Endothelial cell (in vitro differentiated cells): ENCODE measurements at places on chromosomes 3 and 15. TPM values are rescaled to one million over a fixed set of nuclear protein-coding genes. Genes with fewer than 3 reads are reported as not detected.

- no peaks in the 10 kb centered on the region for H3K36me3 ChIP-seq
- H3K27ac ChIP-seq, result no peak overlapping the region
- H3K4me3 ChIP-seq, result no peak overlapping the region
- H3K27me3 ChIP-seq, result peaks cover 4% of the 10 kb centered on the region
- H3K4me1 ChIP-seq, result no peaks in the 10 kb centered on the region
Observed at GRCh38 chr15:80264031-80264430, 12.0 kb upstream of the CTXND1 start.

- no peak overlapping the region for H3K4me3 ChIP-seq
- no peaks in the 10 kb centered on the region for H3K36me3 ChIP-seq
- peaks cover 1% of the 10 kb centered on the region for H3K27me3 ChIP-seq
- H3K27ac ChIP-seq, result no peak overlapping the region
- no peak for DNase-seq
Observed at GRCh38 chr3:162602619-162603018, 1106.0 kb downstream of the OTOL1 start.

DNA sequence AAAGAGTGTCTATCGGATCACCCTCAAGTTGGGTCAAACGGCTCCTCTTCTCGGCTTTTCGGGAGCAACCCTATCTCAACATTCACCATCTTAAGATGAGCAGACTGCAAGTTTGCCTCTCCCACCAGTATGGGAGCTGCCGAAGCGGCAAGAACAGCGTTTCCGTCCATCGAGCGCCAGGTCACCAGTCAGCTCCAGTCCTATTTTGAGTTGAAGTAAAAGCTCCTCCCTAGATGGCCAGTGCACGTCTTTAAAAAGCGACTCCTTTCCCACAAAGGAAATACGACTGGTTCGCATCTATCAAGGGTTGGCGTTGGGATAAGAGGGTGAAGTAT lies 369 bp upstream of the U2SURP start:
- peaks cover 6% of the 10 kb centered on the region for H3K36me3 ChIP-seq
- H3K27me3 ChIP-seq, result peaks cover 7% of the 10 kb centered on the region
- DNase-seq, result no peak
- H3K27ac ChIP-seq, result peak overlapping the region; percentile 99
- peak overlapping the region; percentile 99 for H3K4me3 ChIP-seq
- peaks cover 22% of the 10 kb centered on the region for H3K4me1 ChIP-seq

- H3K27me3 ChIP-seq, result no peaks in the 10 kb centered on the region
- no peaks in the 10 kb centered on the region for H3K4me1 ChIP-seq
- no peak overlapping the region for H3K27ac ChIP-seq
- no peaks in the 10 kb centered on the region for H3K36me3 ChIP-seq
- DNase-seq, result no peak
- no peak overlapping the region for H3K4me3 ChIP-seq
Observed at GRCh38 chr3:157301755-157302154, 134.9 kb upstream of the PTX3 start.

GRCh38 chr3:160676547-160677303 lies at the start of gene ARL14:
Gene ARL14, plus strand, starts transcription at chr3:160677160. Its CDS starts 187 bp downstream, at chr3:160677347.
- no peak within 1 kb of the TSS for H3K27ac ChIP-seq
- H3K36me3 ChIP-seq, result no peaks in the 10 kb centered on the region
- H3K4me3 ChIP-seq, result no peak within 1 kb of the TSS
- H3K27me3 ChIP-seq, result no peaks in the 10 kb centered on the region

- no peaks in the 10 kb centered on the region for H3K4me1 ChIP-seq
- no peak overlapping the region for H3K4me3 ChIP-seq
- peaks cover 3% of the 10 kb centered on the region for H3K27me3 ChIP-seq
- peaks cover 6% of the 10 kb centered on the region for H3K36me3 ChIP-seq
Observed at GRCh38 chr3:71478568-71478967, 105.0 kb downstream of the FOXP1 start.

ARNT2 gene
- 0.87 TPM for total RNA-seq

DNA sequence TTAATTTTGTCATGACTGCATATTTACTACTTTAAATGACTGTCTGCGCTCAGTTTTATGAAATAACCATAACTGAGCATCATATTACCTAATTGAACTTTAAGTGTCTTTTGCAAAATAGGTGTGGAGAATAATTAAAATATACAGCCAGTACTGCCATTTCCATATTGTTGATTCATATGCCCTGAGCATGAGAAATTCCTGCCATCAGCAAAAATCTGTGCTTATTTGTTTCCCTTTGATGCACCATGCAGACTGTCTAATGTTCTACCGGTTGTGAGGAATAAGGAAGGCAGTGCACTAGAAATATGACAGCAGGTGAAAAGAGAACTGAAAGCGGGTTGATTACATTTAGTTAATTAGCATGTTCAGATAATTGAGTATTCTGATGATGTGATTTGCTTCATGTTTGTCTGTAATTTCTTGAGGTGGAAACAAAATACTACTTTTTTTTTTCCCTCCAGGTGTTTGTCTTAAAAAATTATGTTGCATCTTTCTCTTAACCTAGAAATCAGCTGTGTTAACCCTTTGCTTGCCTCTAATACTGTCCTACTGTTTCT lies 229.4 kb upstream of the AZI2 start:
- H3K4me3 ChIP-seq, result no peak overlapping the region
- H3K36me3 ChIP-seq, result no peaks in the 10 kb centered on the region
- peaks cover 9% of the 10 kb centered on the region for H3K4me1 ChIP-seq
- H3K27ac ChIP-seq, result no peak overlapping the region
- DNase-seq, result no peak

GRCh38 chr3:73592154-73593144 lies 32.3 kb downstream of the PDZRN3 start:
- no peaks in the 10 kb centered on the region for H3K36me3 ChIP-seq
- no peak for DNase-seq
- no peak overlapping the region for H3K4me3 ChIP-seq

GRCh38 chr15:52080031-52080430 lies 32.5 kb downstream of the BCL2L10 start:
- H3K27me3 ChIP-seq, result peaks cover 3% of the 10 kb centered on the region
- peaks cover 3% of the 10 kb centered on the region for H3K4me1 ChIP-seq
- DNase-seq, result no peak
- H3K4me3 ChIP-seq, result no peak overlapping the region
- H3K36me3 ChIP-seq, result no peaks in the 10 kb centered on the region

SEMA5B gene
- total RNA-seq, result 1.1 TPM

GRCh38 chr3:52202384-52203077 lies 4.6 kb downstream of the ALAS1 start:
- H3K27me3 ChIP-seq, result peaks cover 3% of the 10 kb centered on the region
- no peak overlapping the region for H3K4me3 ChIP-seq
- H3K36me3 ChIP-seq, result peaks cover 46% of the 10 kb centered on the region
- peaks cover 15% of the 10 kb centered on the region for H3K4me1 ChIP-seq
- no peak for DNase-seq

GRCh38 chr3:52182196-52182595 lies 15.8 kb upstream of the ALAS1 start:
- H3K36me3 ChIP-seq, result peaks cover 4% of the 10 kb centered on the region
- DNase-seq, result no peak
- no peak overlapping the region for H3K4me3 ChIP-seq
- H3K27me3 ChIP-seq, result peaks cover 2% of the 10 kb centered on the region
- H3K27ac ChIP-seq, result peak overlapping the region; percentile 14

LARP6 gene
- total RNA-seq, result 4.5 TPM

NEK11 gene
- 9.6 TPM for total RNA-seq

DNA sequence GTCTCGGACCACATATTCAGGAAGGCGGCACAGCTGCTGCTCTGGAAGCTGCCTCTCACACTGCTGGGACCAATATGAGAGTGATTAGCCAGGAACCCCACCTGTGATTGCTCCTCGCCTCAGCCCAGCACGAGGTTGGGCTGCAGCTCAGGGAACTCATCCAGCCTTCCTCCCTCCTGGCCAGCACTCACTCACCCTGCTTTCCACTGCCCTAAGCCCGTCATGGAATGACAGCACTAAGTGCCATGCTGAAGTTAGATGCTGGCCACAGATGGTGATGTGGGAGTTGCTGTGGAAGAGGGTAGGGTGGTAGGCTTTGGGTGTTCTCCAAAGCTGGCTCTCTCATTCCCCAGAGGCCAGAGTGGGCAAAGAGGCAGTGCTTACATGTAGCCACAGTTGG lies 7.3 kb downstream of the MST1R start:
- no peak for DNase-seq
- H3K27ac ChIP-seq, result no peak overlapping the region
- no peak overlapping the region for H3K4me3 ChIP-seq

DNA sequence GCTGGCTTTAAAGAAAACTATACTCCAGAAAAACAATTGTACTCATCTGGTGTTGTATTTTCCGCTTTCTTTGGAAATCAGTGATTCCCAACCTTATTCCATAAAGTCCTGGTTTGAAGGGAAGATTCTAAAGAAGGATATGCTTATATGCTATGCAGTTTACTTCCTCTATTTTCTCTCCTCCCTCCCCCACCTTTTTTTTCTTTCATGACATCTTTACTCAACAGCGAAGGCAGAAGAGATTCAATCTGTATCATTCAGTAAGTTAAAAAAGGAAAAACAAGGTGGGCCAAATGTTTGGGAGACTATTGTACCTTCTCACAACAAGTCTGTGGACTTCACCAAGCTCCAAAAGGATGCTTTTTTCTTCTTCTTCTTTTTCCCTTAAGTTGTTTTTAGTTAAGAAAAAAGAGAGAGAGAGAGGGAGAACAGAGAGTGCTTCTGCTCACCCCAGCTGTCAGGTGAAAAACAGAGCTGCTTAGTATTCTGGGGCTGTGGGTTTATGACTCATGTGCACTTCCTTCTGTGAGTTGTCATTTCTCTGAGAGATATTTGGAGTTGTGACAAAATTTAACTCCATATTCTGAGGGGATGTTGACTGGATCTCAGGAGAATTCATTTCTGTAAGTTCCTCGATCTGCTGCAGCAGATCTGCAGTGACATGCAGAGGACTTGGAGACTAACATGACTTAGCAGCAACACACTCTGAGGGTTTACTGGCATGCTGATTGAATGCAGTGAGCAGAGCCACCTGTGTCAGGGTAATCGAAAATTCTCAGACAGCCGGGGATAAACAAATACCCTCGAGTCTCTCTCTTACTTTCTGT lies 70.7 kb downstream of the SSR3 start:
- no peak overlapping the region for H3K27ac ChIP-seq
- no peaks in the 10 kb centered on the region for H3K27me3 ChIP-seq
- H3K4me3 ChIP-seq, result no peak overlapping the region
- H3K36me3 ChIP-seq, result no peaks in the 10 kb centered on the region
- no peaks in the 10 kb centered on the region for H3K4me1 ChIP-seq

ADAMTSL3 gene
- 0.64 TPM for total RNA-seq

CCDC174 gene
- 22.9 TPM for total RNA-seq

GRCh38 chr3:171056528-171056927 lies 30.0 kb upstream of the SLC2A2 start:
- DNase-seq, result no peak
- H3K27ac ChIP-seq, result no peak overlapping the region
- H3K4me1 ChIP-seq, result no peaks in the 10 kb centered on the region
- H3K27me3 ChIP-seq, result peaks cover 2% of the 10 kb centered on the region
- H3K4me3 ChIP-seq, result no peak overlapping the region

DNA sequence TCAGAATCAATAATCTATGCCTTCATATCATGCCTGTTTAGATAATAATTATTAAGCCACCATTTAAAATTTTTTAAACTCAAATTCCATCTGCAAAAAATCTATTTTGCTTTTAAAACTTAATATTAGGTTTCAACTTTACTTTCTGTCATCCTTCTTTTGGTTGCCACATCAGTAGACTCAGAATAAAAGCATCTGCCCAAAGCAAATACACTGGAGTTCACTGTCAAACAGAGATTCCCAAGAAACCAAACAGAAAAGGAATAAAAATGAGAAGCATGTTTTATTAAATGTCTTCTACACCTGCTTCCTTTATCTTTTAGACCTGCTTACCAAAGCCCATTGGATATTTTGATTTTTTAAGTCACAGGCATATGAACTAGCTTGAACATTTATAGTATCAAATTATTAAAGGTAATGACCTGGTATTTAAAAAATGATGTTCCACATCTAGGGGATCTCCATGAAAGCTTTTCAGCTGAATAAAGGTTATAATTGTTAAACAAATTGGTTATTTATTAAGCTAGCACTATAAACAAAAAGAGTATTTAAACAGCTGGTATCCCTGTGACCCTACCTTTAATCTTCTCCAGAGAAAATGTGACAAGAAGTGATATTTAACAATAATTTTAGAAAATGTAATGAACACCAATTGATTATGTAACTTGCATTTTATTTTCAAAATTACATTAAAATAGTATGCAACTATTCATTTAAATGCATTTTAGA lies 62.5 kb downstream of the ALCAM start:
- DNase-seq, result no peak
- no peak overlapping the region for H3K4me3 ChIP-seq
- peaks cover 5% of the 10 kb centered on the region for H3K4me1 ChIP-seq
- no peaks in the 10 kb centered on the region for H3K36me3 ChIP-seq
- no peaks in the 10 kb centered on the region for H3K27me3 ChIP-seq
- H3K27ac ChIP-seq, result no peak overlapping the region

DNA sequence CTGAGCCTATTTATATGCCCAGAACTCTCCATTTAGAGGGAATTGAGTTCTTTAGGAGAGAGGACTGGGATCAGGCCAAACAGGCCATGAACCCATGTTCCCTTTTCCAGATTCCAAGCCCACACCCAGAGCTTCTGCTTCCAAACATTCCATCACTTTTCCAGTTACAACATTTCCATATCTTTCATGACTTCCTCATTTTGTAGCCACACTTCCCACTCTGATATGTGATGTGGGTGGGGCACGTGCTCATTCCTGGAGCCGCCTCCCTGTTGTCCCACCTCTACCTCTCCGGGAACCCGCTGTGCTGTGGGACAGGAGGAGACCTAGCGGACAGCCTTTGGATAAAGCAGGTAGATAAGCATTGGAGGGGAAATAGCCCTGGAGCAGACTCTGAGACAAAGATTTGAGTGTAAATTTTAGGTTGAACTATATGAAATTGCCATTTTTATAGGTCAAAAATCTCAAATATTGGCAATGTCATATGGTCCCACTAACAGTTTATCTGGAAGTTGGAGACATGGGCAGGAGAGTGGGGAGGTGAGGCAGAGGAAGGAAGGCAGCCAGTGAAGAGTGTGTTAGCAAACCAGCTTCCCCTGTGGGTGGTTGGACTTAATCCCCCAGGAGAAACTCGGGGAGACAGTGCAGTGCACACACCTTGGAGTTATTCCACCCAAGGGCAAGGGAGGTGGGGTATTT lies 31.8 kb downstream of the CYP8B1 start:
- DNase-seq, result no peak
- no peak overlapping the region for H3K4me3 ChIP-seq
- H3K4me1 ChIP-seq, result peaks cover 29% of the 10 kb centered on the region
- peaks cover 12% of the 10 kb centered on the region for H3K27me3 ChIP-seq

GRCh38 chr3:18423401-18424212 lies 1.5 kb downstream of the SATB1 start:
- H3K27me3 ChIP-seq, result peaks cover 12% of the 10 kb centered on the region
- H3K4me1 ChIP-seq, result peaks cover 18% of the 10 kb centered on the region
- DNase-seq, result peak; percentile 36
- peak overlapping the region; percentile 87 for H3K27ac ChIP-seq
- peak overlapping the region; percentile 96 for H3K4me3 ChIP-seq
- peaks cover 4% of the 10 kb centered on the region for H3K36me3 ChIP-seq

C15orf39 gene
- 132 TPM for total RNA-seq

DNA sequence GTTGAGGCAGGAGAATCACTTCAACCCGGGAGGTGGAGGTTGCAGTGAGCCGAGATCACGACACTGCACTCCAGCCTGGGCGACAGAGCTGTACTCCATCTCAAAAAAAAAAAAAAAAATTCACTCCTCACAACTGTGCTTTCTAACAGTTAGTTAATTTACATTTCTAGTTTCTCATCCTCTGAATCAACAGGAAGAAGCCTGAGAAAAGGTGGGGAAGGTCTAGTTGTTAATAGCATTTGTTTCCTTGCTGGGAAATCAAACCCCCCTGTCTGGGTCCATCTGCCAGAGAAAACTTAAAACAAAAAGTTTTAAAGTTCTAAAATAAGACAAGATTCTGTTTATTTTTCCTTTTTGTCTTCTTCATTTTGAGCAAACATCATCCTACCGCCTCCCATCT lies 62.3 kb downstream of the TMEM39A start:
- no peak overlapping the region for H3K27ac ChIP-seq
- peaks cover 3% of the 10 kb centered on the region for H3K27me3 ChIP-seq
- H3K36me3 ChIP-seq, result peaks cover 59% of the 10 kb centered on the region
- H3K4me3 ChIP-seq, result peak overlapping the region; percentile 56
- H3K4me1 ChIP-seq, result peaks cover 2% of the 10 kb centered on the region
